ENCODE measurements at places on chromosomes 12 and 14.

DNA sequence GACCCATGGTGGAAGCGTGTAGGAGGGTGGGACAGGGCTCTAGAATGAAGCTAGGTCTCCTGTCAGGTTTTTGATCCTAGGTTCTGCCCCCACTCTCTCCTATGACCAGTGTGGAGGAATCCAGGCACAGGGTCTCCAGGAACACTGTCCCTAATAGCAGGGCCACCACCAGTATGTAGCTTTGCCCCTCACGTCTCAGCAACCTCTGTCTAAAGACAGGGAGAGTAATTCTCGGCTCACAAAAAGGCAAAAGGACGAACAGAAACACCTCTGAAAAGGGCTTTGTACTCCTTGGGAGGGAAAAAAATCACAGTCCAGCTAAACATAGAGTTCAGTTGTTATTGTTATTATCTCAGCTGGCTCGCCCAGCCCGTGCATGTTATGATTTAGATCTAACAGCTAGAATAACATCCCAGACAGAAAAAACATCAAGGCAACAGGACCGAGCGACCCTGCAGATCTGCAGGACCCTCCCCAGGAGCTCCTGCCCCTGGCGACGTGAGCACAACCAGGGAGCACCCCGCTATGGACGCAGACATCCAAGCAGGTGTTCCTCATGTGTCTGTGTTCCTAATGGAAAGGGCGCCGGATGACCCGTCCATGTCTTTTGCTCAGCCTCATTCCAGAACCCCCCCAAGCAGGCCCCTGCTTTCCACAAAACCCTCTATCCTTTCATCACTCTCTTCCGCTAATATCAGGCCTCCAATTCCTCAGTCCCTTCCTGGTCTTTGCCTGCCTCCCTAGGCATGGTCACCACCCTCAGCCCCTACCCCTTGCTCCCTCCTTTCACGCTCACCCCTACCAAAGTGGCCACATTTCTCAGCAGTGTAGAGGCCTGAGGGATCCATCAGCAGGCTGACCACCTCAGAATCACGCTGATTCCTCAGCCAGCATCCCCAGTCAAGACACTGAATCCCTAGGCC, 14.2 kb upstream of the SLC6A12 start:
- DNase-seq = no peak

- peak; percentile 58 for DNase-seq
Observed at GRCh38 chr12:59403259-59403932, 192.4 kb upstream of the SLC16A7 start.

DNA sequence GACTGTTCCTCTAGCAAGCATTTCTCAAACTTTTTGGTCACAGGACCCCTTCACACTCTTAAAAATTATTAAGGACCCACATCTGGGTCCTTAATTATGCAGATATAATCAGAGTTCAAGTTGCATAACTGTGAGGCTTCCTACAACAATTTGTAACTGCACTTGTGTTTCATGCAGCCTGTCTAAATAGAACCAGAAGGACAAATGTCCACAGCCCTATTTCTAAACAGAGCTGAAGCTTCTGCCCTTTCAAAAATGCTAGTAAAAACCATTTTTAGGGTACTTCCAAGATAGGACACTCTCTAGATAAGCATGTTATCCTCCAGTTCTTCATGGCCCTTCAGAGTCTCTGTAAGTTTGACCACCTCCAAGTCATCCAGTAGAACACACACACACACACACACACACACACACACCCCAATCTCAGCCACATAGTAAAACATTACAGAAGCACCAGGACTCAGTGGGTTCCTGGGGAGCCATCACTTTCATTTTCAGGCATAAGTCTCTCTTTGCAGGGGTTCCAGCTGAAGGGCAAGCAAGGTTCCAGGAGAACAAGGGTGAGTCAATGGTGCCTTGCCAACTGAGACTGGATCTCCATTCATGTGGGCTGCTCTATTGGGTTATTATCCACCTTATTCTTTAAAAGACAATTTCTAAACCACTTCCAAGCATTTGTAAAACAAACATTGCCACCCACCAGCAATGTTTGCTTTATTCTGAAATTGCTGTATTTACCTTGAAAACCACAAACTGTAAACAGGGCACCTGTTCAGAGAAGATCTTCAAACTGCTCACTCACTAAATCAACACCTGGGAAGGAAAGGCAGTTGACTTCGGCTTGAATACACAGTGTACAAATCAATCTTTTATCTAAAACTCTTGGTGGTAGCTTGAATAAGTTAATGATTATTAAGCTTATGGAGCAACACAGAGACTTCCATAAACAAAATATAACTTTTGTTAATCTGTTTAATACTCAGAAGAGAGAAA, 64.1 kb downstream of the ITPR2 start:
- DNase-seq = no peak

GRCh38 chr12:55729819-55730818, 1.3 kb upstream of the CD63 start:
- no peak for DNase-seq

- no peak for DNase-seq
Observed at GRCh38 chr14:103353362-103353761, 19.3 kb downstream of the EIF5 start.

DNA sequence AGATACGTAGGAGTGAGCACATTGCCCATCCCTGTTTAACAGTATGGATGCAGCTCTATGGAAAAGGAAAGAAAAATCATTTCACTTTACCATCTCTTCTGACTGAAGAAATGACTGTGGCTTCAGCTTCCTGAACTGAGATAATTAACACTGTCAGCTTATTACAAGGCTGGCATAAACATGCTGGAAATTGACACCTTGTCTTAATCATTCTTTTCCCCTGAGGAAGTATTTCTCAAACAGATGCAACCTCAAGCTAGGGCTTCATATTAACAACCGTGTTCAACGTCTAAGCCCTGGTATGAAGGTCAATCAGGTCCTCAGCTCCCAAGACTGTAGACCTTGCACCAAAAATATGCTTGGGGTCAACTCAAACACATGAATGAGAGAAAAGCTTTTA, 25.0 kb downstream of the RERG start:
- no peak for DNase-seq

GRCh38 chr12:46265102-46265501, 3.7 kb downstream of the SLC38A1 start:
- no peak for DNase-seq

- no peak for DNase-seq
Observed at GRCh38 chr12:82186282-82186681, 171.9 kb downstream of the CCDC59 start.

Measured in neuronal stem cell (in vitro differentiated cells).